ENCODE measurements at places on chromosomes 7 and 10.

GRCh38 chr7:90690159-90690858 lies 94.2 kb downstream of the CDK14 start:
- DNase-seq = no peak

- DNase-seq = no peak
These were observed 6.2 kb downstream of the TET1 start for GRCh38 chr10:68566351-68566750.

- no peak for DNase-seq
These were observed 296.2 kb downstream of the CNTNAP2 start for GRCh38 chr7:146412781-146413180.

DNA sequence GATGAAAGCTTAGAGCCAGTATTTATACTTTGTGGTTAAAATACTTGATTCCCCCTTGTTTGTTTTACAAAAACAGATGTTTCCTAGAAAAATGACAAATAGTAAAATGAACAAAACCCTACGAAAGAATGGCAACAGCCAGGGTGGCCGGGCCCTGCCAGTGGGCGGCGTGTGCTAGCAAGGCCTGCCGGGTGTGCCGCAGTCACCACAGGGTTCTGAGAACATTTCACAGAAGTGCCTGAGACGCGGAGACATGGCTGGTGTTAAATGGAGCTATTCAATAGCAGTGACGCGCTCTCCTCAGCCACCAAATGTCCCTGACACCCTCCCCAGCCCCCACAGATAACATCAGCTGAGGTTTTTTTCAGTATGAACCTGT lies 14.5 kb downstream of the GPR146 start:
- peak; percentile 39 for DNase-seq

- no peak for DNase-seq
These were observed 13.3 kb downstream of the GPR146 start for GRCh38 chr7:1057416-1058291.

DNA sequence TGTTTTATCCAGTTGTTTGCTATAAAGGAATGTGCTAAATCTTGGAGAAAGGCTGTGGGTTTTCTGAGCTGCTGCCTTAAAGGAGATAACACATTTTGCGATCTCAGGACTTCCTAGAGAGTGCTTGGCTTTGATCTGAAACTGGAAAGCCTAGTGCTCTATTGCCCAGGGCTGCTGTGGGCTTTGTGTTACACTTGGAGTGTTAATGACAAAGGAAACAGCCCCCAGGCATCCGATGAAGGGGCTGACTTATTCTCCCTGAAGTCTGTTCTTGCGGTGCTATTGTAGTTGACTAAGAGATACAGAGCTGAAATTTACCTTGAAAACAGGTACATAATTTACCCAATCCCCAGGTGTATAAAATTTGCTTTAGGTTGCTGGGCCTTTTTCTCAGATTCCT lies 74.5 kb downstream of the SND1 start:
- no peak for DNase-seq

DNA sequence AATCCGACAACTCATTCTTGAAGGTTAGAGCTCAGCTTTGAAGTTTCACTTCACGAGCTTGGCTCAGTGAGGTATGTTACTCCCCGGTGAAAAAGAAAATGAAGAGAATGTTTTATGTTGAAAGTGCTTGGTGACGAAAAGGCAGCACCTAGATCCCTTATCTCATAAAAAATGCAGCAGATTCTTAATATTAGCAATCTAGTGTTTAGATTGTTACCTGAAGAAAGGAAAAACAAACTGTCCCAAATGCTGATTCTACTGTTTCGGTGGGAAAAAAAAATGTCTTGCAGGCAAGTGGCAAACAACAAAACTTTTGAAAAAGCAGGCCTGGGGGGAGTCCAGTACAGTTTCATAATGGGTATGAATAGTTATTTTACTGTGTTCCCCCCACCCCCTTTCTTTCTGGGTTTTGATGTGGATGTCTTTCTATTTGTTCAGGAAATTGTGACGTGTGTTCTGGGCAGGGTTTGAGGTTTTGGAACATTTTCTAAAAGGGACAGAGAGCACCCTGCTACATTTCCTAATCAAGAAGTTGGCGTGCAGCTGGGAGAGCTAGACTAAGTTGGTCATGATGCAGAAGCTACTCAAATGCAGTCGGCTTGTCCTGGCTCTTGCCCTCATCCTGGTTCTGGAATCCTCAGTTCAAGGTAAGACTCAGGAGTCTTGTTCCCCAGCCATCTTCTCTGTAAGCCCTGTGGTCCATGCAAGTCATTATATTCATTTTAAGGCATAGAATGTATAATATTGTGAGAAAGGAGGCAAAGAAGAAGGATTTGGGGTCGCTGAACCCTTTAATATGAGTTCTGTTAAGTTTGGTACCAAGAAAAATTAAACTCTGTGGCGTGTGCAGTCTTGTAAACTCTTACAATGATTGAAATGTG lies at the start of gene SRGN:
TSS of gene SRGN (plus strand) at position 514 of the 881 bp plus-strand sequence. CDS start at position 569, 55 bp downstream.
- peak; percentile 89 for DNase-seq

GRCh38 chr7:127844707-127845331 lies 186.4 kb downstream of the LRRC4 start:
- DNase-seq = no peak

DNA sequence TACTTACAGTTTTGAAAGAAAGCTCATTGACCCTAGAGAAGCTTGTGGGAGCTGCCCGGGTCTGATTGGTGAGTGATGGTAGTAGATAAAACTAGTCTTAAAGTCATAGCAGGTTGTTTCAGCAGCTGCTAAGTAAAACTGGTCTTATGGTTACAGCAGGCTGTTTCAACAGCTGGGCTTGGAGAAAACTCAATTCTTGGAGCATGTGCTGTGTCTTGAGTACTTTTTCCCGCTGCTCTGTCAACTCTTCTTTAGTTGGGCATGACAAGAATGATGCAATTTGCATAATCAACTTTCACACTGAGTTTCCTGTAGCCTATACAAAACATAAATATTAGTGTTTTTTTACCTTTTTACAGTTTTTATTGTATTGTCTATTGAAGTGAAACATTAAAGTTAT lies 707.9 kb downstream of the AUTS2 start:
- no peak for DNase-seq

- no peak for DNase-seq
These were observed 188.0 kb upstream of the GPR26 start for GRCh38 chr10:123478116-123478515.

Measured in central memory CD4-positive, alpha-beta T cell (primary cell).